NCI-H748 treated with DMSO at 0.1 percent for 48 hours (cell line): ENCODE measurements at places on chromosomes 12 and 14.

DNA sequence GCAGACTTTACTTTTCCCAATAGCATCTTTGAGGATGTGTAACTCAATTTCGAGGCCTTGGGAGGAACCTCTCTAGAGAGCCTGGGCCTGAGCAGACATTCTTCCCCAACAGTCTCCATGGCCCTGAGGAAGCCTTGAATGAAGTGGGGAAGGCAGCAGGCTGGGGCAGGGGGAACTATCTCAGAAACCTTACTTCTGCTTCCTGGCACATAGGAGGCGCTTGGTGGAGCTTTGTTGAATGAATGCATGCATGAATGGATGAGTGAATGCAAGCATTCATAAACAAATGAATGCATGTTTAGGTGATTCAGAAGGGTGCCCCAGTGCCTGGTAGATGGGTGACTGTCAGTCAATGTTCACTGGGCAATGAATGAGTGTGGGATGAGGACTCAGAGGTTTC lies 58.3 kb downstream of the GALNT16 start:
- DNase-seq, result no peak

DNA sequence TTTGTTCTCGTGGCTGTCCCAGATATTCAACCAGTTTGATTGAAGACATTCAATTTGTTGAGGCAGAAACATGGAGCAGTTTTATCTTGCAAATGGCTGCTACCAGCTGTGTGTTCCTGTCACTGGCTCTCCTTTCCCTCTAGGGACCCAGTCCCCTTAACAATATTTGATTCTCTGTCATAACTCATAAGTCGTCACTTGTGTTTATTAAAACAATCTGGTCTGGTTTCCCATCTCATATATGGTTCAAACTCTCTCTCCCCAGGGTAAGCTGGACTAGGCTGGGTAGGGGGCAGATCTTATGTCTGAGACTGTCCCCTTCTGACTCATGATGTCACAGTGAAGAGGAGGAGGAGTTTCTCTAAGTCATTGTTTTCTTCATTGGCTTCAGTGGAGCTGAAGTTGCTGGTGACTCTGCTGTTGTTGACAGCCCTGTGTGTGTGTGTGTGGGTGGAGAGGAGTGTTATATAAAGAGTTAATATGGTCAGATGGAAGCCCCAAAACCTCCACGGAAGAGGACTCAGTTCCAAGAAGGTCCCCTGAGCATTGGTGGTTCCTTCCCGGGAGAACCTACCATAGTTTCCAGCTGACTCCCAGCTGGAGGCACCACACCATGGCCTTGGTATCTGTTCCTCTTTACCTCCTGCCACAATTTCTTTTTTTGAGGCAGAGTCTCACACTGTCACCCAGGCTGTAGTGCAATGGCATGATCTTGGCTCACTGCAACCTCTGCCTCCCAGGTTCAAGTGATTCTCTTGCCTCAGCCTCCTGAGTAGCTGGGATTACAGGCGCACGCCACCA lies 16.1 kb upstream of the GNG2 start:
- no peak for DNase-seq

GRCh38 chr14:103547941-103548462 lies 14.5 kb downstream of the BAG5 start:
- DNase-seq, result no peak

- no peak for DNase-seq
Observed at GRCh38 chr14:89291351-89291940, 125.6 kb downstream of the FOXN3 start.

DNA sequence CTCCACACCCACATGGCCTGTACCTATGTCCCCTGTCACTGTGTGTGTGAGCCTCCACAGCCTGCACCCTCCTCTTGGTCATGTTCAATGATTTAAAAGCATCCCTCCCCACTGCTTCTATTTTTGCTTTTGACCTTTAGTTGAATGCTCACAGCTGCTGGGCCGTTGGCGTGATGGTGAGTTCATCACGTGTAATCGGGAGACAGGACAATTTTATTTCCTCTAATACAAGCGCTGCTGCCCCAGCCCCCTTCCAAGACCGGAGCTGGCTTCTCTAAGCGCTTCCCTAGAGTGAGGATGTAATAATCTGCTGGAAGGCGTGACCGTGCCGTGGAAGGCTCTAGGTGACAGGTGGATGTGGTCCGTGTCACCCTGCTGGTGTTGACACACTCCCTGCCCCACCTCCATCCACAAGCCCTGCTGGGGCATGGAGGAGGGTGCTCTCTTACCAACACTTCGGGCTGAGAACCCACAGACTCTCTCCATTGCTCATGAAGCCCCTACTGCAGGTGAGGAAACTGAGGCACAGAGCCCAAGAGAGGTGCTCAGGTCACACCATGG lies 25.4 kb downstream of the CCDC85C start:
- DNase-seq, result no peak

- no peak for DNase-seq
Observed at GRCh38 chr14:98408713-98409112, 863.3 kb downstream of the BCL11B start.

DNA sequence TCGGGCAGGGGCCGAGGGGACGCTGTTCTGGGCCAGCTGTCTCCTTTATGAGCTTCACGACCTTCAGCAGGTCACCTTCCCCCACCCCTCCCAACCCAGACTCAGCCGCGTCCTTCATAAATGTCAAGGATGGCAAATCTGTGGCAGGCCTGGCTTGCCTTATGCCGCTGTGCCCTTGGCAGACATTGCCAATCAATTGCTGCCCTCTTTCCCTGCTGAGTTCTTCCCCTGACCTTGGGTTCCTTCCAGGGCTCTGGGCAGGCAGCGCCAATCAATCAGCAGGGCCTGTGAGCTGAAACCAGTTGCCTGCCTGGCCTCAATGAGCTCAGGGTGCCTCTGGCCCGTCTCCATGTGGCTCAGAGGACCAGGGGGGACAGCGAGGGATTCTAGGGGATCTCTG lies 7.7 kb downstream of the FAM222A start:
- no peak for DNase-seq

DNA sequence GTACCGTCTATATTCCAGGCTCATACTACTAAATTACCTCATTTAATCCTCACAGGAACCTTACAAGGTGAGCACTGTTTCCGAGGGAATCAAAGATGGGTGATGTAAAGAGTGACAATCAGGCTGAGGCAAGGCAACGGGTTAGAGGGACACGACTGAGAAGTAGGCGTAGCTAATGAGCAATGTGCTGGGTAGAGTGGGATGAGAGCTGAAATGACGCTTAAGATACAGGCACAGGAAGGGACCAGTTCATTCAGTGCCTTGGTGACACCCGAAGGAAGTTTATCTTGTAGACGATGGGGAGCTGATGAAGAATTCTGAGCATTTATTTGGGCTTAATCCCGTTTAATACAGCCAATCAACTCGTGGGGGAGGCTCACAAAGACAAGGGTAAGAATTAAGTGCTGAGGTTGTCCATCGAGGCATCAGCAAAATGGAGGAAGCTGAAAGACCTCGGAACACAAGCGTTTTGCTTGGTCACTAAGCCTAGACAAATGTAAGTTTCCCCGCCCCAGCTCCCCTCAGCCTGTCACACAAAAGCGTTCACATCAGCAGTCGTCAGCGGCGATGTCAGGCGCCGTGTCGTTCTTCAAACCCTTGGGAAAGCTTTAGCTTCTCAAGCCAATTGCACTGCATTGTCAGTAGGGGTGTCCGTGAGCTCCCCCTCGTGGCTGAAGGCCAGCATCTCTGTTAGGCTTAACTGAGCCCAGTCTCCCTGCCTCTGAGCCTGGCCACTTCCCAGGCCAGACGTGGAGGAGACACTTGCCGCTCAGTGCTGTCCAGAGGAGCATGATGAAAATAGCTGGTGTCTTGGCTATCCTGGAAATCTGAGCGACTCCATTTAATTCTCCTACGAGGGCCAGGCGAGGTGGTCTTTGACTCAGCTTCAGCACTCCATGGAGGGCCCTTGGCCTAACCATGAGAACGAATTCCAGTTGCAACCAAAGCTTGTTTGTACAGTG lies 288.5 kb upstream of the G2E3 start:
- DNase-seq, result peak; percentile 93

- no peak for DNase-seq
Observed at GRCh38 chr12:94327809-94328208, 131.9 kb downstream of the CEP83 start.
